ENCODE measurements at places on chromosomes 16 and 17.

DNA sequence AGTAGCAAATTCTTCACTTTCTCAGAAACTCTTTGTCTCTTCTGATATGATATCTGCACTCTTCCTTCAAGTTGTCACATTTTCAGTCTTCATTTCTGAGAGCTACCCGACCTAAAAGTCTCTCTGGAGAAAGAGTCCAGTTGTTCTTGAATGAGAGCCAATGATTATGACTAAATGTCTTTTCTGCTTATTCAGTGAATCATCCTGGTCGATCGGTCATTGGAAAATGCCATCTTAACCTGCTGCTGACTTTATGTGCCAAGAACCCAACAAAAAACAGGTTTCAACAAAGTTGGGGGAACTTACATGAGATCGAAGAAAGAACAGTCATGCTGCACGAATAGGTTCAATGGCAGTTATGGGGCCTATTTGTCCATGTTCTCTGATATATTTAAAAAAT is 15.9 kb downstream of the SOX9 start:
- DNase-seq = no peak

DNA sequence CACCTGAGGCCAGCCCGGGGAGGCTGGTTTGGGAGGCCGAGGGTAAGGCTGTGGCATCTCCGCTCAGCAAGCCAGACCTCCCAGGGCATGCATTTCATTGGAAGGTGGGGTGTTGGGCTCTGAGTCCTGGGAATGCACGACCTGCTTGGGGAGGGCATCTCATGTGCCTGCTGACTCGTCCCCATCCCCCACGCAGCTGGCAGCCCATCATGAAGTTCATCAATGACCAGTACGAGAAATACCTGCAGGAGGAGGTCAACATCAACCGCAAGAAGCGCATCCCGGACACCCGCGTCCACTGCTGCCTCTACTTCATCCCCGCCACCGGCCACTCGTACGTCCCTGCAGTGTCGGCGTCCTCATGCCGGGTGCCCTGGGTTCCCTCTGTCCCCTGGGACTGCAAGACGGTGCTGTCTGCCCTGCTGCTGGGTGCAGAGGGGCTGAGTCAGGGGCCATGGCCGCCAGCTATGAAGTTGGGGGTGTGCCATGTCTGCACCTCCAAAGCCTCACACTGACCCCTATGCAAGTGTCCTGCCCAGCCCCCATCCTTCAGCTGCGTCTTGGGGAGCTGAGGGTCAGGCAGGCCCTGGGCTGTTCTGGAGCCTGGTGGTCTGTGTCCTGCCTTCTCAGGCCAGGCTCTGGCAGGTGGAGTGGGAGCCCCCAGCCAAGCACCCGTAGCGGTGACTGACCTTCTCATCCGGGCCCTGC is 347.9 kb downstream of the SEC14L1 start:
- no peak for DNase-seq

DNA sequence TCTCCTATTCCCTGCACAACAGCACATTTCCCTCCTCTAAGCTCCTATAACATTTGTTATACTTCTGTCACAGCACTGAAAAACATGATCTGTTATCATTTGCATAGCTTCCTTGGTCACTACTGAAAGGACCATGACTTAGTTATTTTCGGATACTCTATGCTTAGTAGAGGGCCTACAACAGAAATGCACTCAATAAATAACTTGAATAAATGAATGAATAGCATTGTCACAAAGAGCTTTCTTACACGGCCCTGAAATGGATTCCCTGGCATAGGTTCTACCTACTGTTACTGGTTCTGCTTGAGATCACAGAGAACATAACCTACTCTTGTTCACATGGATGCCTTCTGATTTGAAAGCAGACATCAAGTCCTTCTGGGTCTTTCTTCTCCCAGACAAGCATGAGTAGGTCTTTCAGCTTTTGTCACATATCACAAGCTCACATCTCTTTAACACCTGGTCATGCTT is 41.6 kb downstream of the MYO1D start:
- DNase-seq = no peak

DNA sequence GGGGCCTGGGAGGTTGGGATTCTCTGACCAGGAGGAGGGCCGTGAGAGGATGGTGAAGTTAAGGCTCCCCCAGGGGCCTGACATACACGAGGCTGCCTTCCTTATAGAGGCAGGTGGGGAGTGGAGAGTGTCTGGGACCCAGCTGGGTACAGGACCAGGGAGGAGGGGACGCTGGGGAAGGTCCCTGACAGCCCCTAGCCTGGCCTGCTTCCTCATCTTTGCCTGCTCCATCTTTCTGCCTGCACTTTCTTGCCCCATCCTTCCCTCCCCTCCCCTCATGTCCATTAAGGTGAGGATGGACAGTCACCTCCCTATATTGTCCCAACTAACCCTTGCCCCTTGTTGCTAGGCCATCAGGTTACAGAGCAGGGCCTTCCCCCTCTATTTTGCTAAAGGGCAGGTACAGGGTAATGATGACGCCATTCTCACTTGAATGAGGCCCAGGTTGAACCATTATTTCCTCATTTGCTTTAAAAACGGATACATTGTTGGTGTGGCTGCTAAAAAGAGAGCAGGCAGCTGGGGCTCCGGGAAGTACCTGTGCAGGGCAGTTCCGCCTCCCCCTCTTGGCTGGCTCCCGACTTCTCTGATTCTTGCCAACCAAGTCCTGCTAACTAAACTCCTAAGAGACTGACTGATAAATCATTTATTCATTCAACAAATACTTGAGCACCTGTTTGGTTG is 1.3 kb downstream of the C17orf99 start:
- DNase-seq = no peak

DNA sequence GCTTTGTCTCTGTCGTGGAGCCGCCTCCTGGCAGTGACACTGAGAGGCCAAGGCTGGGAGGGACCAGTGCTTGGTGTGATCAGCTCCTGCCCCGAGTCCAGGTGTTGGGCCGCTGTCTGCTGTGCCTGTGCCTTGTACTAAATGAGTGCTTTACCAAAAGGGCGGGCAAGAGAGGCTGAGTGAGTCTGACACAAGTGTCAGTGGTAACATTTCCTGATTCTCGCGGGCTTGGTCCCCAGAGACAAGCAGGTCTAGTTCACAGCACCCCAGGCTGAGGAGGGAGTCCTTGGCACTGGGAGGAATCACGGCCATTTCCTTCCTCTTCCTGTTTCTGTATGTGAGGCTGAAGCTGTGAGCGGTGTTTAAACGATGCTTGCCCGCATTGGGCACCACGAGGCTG is 30.2 kb downstream of the PLD6 start:
- DNase-seq = no peak
